ENCODE measurements at places on chromosomes 3 and 15.

DNA sequence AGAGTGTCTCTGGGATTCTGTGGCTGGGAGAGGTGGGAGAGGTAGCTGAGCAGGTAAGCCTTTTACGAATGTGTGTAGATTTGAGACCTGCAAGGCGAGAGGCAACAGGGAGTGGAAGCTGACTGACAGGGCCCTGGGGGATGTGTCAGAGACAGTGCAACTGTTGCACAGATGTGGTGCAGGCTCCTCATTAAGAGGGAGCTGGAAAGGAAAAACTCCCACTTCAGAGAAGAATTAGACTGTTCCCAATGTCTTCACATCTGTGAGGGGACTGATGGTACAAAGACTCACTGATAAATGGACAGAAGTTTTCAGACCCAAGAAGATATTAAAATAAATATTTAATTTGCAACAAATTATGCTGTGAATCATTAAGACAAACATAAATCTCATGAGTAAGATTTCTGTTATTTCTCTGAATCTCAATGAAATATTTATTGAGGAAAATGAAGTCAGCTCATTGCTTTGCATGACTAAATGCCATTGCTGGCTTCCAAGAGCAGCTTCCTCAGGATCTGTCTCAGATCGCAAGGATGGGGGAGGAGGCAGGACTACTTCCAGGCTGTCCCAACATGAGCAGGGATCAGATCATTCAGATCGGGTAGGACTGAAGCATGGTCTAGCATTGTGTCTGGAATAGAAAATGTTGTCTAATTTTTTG lies 127.3 kb upstream of the ROPN1 start:
- DNase-seq, result no peak

GRCh38 chr3:113136071-113136470 lies 75.3 kb upstream of the BOC start:
- no peak for DNase-seq

GRCh38 chr3:42773409-42773751 lies 327 bp upstream of the CCDC13 start:
- DNase-seq, result no peak

DNA sequence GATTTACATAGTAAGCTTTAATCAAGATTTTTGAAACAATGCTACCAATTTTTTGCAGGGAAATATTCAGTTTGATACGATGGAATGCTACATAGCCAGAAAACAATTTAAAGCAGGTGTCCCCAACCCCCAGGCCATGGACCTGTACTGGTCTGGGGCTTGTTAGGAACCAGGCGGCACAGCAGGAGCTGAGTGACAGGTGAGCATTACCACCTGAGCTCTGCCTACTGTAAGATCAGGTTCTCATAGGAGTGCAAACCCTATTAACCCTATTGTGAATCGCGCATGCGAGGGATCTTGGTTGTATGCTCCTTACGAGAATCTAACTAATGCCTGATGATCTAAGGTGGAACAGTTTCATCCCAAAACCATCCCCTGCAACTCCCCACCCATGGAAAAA lies 322.6 kb upstream of the NECTIN3 start:
- DNase-seq, result no peak

DNA sequence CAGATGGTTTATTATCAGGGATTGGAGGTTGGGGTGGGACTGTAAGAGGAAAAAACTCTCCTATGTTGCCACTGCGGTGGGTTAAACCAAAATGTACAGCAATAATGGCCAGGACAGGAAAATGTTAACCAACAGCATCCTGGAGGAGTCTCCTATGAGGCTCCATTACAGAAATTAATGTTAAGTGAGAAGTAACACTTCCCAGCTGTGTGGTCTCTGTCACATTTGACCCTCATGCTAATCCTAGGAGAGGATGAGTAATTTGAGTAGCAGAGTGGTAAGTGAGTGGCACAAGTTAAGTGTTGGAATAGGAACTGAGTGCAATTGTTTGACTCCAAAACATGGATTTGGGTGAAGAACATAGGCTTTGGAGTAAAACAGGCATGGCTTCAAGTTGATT lies 39.0 kb downstream of the ARHGEF3 start:
- no peak for DNase-seq

DNA sequence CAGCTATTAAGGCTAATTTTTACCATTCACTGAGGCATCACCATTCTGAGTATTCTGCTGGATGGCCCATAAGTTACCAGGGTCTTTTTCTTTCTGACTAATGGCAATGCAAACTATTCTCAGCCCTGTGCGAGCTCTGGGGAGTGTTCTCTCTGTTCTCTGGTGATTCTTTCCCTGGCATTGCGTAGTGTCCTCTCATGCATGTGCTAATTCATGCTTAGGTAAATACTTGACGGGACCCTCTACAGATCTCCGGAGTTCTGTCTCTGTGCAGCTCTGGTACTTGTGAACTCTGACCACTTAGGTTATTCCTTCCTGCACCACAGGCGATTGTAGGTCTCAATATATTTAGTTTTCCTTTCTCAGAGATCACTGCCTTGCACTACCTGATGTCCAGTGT lies 34.8 kb downstream of the UBE2E1 start:
- DNase-seq, result no peak

- no peak for DNase-seq
Observed at GRCh38 chr15:83090465-83090864, 17.0 kb upstream of the TM6SF1 start.

DNA sequence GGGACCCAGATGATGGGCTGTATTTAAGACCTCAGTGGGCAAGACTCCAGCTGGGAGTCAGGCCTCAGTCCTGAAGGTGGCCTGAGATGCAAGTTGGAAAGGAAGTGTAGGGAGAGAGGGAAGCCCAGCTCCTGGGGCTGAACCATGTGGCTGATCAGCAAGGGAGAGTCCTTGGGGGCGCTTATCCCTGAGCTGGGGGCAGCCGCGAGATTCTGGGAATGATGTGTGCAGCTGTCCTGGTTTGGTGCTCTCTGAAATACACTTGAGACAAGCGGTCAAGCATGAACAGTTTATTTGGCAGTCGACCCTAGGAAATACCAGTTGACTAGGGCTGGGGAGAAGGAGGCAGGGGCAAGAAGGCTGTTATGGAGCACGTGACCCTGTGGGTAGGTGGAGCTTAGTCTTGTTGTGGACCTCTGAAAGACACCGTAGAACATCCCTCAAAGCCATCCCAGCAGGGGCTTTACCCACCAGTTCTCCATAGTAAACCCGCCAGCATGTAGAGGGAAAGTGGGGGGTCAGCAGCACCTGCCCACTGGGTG lies 41.8 kb upstream of the SLC6A11 start:
- DNase-seq, result no peak

DNA sequence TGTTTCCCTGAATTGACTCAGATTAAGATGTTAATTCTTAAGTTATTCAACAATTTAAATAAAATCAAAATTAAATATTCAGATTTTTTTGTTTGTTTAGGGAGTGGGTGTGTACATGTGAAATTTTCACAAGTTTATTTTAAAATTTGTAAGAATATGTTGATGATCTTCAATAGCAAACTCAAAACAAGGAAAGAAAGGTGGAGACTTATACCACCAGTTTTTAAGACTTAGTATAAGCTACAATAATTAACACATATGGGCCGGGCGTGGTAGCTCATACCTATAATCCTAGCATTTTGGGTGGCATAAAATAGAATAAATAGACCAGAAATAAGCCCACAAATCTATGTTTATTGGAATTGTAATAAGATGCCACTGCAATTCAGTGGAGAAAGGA lies 1084.5 kb downstream of the ROBO1 start:
- DNase-seq, result no peak

- DNase-seq, result no peak
Observed at GRCh38 chr15:60121845-60122244, 117.7 kb downstream of the FOXB1 start.

GRCh38 chr15:79060175-79060574 lies 30.4 kb downstream of the RASGRF1 start:
- no peak for DNase-seq

- DNase-seq, result no peak
Observed at GRCh38 chr3:183868796-183869195, 15.9 kb downstream of the PARL start.

DNA sequence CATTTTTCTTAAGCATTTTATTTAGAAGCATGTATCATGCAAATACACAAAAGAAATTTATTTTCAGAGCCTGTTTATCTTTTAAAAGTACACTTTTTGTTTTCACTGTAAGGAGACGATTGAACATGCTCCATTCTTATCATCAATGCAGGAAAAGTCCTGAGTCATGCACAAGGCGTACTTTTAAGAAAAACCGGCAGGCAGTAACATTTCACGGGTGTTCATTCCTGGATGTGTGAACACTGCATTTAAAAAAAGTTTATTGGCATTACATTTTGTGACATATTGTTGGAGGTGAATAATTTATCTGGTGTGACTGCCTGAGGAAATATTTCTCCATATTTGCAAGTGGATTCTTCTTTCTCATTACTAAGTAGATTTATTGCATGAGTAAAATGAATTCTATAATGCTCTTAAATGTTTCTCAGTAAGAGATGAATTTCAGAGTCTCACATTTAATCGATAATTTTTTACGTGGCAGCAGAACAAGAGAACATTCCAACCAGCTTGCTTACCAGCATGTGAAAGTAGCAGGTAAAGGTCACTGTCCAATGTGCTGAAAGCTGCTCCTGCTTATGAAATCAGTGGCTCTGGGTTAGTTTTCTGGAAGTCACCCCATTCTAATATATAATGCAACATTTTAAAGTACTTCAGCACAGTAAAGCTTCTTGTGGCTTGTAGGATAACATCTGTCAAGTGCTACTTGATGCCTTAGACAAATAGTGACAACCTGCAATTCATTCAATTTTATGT lies 87.0 kb downstream of the SV2B start:
- no peak for DNase-seq

DNA sequence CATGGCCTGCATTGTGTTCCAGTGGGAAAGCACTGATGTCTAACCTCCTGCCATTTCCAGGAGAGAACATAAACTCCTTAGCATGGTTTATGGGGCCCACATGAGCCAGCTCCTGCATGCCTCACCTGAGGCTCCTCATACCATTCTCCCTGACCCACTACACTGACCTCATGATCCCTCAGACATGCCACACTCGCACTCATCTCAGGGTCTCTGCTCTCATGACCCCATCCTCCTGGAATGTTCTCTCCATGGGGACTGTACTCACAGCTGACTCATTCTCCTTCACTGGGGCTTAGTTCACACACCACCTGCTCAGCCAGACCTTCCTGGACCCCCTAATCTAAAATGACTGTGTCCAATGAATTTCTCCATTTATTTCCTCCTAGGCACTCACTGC lies 4.0 kb upstream of the LMCD1 start:
- DNase-seq, result no peak

- DNase-seq, result no peak
Observed at GRCh38 chr3:132787616-132788300, 65.5 kb upstream of the NPHP3 start.

DNA sequence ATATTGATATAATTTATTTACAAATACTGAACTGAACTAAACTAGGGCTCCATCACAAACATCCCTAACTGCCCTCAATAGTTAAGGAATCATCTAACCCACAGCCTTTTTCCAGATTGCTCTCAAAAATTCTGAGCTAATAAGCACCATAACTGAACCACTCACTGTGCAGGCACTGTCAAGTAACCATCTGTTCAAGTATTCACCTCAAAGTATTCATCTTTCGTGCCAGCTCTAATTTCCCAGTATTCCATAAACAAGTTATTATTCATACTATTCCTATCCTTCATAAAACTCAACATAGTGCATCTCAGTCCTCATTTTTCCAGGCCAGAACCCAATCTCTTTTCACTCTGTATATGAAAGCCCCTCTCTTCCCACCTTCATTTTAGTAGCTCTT lies 41.1 kb downstream of the THBS1 start:
- no peak for DNase-seq

GRCh38 chr3:134802428-134803050 lies 7.5 kb downstream of the EPHB1 start:
- no peak for DNase-seq

GRCh38 chr3:157938154-157938779 lies 168.0 kb downstream of the SHOX2 start:
- no peak for DNase-seq

DNA sequence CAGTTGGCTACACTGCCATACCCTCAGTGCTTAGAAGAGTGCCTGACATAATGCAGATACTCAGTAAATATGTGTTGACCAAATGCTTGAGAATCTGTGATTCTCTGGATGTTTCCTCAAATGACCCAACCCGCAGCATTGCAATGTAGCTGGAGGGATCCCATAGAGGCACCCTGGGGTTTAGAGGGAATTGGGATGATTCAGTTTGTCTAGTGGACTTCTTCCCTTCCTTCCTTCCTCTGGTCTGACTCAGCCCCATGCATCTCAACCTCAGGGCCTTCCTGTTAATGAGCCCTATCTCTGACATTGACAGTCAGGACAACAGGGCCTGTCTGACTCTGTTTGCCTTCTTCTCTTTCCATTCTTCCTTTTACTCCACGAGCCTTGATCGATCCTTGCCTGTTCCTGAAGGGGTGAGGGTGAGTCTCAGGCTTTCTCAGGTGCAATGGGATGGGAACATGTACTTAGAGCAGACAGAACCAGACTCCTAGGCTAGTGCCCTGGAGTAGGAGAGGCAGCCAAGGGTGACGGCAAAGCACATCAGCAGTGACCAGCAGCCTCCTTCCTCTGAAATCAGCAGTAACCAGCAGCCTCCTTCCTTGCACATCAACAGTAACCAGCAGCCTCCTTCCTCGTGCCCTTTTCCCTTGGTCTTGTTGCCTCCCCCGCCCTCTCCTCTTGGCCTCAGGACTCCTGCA lies 78.2 kb downstream of the DGKG start:
- DNase-seq, result no peak

- DNase-seq, result no peak
Observed at GRCh38 chr3:179837374-179837773, 184.5 kb downstream of the USP13 start.

DNA sequence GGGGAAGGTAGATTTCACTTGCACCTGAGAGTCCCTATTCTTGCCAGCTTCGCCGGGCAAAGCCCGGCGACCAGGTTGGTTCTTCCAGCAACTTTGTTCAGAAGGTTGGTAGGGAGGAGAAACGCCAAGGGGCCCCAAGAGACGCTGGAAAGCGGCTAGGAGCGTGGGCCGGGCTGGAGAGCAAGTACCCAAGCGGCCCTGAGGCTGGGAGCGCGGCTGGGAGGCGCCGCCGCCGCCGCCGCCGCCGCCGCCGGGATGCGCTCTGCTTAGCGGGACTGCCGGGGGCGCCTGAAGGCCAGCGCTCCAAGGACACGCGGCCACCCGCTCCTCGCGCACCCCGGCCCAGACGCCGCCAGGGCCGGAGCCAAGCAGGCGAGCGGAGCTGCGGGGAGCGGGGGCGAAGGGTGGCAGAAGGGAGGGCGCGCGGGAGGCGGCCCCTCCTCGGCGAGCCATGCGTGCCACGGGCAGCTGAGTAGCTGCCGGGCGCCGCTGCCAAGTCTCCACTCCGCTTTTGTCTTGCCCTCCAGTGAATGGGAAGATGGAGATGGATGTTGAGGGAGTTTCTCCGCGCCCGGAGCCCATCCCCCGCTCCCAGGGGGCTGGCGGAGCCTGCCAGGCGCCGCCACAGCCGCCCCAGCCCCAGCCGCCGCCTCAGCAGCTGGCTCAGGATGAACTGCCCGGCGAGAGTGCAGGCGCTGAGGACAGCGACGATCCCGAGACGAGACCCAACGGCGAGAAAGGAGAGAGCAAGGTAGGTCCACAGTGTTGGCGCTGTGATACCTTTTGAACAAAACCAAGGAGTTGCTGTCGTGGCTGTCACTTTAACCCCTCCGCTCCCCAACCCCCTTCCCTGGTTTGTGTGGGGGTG lies 227.4 kb upstream of the AZI2 start:
- no peak for DNase-seq
